ENCODE measurements at places on chromosomes 6 and 20.

GRCh38 chr20:59163631-59164530 is at the start of gene ZNF831:
TSS of gene ZNF831 (plus strand) at chr20:59163821. CDS start at chr20:59191020, 27,199 bp downstream.
- no peak for DNase-seq

DNA sequence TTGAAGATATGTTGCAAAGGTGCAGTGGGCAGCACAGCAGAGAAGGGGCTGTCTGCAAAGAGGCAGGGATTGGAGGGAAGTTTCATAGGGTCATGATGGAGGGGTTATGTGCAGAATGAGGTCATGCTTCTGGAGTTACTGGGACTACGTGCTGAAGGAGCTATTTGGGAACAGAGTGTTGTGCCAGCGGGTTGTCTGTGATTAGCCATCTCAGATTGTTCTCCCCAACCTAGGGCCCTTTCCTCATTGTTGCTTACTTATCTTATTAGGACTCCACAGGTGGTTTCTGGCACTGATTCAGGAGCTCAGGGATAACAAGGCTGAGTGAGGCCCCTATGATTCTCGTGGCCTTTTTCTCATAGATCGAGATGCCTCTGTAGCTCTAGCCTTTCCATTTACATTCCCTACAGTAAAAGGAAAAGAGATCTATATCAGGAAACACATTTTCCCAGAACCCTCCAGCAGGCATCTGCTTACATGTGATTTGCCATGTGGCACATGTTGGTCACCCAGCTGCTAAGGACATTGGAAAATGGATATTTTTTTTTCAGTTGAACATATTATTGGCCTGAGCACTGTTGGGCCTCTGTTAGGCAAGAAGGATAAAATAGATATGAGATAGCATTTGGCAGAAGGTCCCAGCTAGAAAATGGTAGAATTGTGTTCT is 429.6 kb upstream of the PLCB4 start:
- DNase-seq = no peak

DNA sequence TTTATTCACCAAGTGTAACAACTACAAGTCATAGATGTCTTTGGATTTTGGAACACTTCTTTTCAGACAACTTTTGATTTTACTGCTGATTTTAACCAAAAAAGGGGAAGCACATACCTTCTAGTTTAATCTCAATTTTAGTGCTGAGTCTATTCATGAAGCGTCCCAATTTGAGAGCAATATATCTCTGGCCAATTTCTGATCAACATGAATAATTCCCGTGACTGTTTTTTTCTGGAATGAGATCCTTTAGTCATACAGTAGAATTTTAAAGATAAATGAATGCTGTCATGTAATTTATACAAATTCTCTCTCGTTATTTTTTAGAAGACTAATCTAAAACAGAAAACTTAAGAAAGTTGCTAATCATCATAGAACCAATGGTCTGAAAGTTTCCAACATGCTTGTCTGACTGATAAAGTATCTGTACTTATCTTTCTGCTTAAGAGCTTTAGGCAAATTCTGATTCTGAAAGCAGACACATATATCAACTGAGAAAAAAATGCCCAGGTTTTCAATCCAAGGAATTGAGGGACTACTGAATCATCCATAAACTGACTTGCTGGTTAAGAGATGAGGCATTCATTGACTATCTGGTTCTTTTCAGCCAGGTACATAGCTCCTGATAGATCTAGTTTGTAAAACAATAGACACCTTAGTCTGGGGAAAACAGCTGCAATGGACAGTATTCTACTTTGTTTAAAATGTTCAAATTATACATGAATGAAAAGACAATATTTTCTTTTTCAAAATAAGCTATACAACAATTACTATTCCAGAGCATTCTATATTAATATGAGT is 657.5 kb downstream of the RFPL4B start:
- no peak for DNase-seq

GRCh38 chr20:14536738-14537137 is 199.3 kb upstream of the FLRT3 start:
- no peak for DNase-seq

DNA sequence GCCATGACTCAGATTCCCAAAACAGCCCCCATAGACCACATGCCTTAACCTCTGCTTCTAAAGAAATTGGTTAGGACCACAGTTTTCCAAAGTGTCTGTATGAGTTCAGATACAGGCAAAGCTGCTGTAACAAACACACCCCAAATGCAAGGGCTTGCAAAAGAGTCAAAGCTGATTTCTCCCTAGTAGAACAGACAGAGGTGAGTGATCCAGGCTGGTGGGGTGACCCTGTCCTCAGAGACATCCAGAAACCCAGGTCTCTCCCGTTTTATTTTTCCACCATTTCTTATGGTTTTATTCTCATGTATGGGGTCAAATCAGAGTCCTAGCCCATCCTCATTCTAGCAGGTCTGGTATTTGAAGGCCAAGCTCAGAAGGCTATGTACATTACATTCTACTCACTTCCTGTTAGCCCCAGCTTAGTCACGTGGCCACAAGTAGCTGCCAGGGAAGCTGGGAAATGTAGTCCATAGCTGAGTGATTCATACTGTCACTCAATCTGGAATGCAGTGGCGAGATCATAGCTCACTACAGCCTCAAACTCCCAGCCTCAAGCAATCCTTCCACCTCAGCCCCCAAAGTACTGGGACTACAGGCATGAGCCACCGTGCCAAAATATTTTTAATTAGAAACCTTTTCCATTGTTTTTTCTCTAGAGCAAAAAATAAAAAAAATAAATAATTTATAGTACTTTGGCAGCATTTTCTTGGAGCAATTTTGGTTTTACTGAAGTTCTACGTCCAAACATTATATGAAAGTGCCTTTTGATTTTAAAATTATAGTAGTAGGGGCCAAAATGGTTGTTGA is 175.2 kb downstream of the ZMYND8 start:
- DNase-seq = no peak

- DNase-seq = no peak
These were observed 24.6 kb upstream of the HS3ST5 start for GRCh38 chr6:114367315-114367961.

DNA sequence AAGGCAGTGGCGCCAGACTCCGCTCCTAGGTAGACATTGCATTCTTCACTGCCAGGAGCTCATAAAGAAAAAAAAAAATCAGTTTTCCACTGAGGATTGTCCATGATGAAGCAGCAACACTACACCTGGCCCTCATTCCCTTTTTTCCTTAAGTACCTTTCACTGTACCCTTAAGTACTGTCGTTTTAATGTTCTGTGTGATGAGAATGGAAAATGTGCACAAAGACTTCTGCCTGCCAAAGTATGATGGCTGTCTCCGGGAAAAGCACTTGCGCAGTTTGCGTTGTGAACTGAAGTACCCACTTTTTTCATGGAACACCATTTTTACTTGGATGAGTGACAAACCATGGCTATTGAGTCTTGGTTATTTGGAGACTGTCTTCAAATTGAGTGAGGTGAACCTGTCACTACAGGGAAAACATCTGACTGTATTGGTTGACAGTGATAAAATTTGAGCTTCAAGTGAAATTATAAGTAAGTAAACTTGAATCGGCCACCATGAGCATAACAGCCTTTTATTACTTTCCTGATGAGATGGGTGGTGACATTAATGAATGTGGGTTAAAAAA is 104.8 kb downstream of the NCOA3 start:
- no peak for DNase-seq

GRCh38 chr20:44460795-44461141 is 14.9 kb upstream of the TTPAL start:
- DNase-seq = no peak

GRCh38 chr6:47022191-47022590 is 19.9 kb downstream of the ADGRF1 start:
- DNase-seq = no peak

DNA sequence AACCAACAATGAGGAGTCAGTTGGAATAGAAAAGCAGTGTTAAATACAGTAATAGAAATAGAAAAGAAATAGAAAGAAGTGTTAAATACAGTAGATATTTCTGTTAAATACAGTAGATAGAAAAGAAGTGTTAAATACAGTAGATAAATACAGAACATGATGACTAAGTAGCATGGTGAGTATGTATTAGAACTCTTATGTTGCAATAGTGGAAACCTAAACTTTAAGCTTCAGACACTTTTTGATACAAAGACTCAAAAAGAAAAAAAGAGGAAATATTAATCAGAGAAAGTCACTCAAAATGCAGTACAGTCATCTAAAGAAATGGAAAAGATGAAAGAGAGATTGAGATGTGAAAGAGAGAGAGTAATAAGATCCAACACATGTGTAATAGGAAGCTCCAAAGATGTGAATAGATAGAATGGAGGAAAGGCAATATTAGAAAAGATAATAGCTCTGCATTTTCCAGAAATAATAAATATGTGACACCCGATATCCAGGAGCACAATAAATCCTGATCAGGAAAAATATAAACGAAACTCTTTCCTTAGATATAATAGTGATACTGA is 131.5 kb upstream of the KCNK16 start:
- no peak for DNase-seq

GRCh38 chr6:117674503-117674902 is 766 bp upstream of the NUS1 start:
- DNase-seq = no peak

- DNase-seq = no peak
These were observed 20.1 kb downstream of the TOP1 start for GRCh38 chr20:41048461-41049301.

GRCh38 chr6:15526212-15526701 is 136.6 kb downstream of the DTNBP1 start:
- DNase-seq = no peak

All from omental fat pad (tissue), 4 donors.